Activated T-cell treated with anti-CD3 and anti-CD28 coated beads, Interleukin-2, amount 50 U/mL, for 4 hours (primary cell): ENCODE measurements at places on chromosomes 12 and 14. TPM values are rescaled to one million over a fixed set of nuclear protein-coding genes. Genes with fewer than 3 reads are reported as not detected.

DNA sequence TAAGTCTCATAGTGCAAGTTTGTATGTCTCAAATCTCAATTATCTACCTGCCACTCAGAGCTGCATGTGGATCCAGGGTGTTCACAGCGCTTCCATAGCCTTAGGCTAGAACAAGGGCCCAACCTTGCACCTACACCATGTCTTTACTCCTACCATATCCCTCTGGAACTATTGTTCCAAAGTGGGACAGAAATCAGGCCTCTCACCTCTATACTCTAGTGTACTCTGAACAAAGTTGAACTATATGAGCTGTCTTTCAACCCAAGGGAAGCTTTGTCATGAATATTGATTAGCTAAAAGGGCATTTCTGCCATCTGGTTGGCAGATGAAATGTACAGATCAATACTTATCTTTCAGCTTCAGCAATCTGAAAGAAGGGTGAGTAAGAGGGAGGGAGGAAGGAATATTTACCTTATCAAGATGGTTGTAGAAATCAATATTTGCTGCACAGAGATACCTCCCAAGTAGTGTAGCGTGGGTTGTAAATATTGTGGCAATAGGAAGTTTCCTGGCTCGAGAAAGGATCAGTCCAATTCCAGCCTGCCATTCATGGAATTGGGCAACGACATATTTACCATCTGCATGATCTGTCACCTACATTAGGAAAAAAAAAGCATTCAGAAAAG lies 30.8 kb downstream of the GYS2 start:
- DNase-seq, result no peak

DNA sequence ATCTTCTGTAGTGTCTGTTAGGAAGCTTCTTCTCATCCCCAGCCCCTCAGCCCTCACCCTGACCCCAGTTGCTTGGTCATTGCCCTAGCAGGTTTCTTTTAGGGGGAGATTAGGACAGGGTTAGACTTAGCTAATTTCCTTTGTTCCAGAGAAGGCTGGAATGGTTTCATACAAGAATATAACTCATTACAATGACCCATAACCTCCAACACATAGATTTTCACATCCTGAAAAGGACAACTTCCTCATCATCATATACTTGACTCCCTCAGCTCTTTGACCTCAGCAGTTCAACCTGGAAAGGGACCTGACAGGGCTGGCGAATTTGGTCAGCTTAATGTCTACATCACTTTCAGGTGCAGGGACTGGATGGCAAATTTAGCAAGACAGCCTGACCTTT lies 8.0 kb upstream of the BHLHE41 start:
- no peak for DNase-seq

DNA sequence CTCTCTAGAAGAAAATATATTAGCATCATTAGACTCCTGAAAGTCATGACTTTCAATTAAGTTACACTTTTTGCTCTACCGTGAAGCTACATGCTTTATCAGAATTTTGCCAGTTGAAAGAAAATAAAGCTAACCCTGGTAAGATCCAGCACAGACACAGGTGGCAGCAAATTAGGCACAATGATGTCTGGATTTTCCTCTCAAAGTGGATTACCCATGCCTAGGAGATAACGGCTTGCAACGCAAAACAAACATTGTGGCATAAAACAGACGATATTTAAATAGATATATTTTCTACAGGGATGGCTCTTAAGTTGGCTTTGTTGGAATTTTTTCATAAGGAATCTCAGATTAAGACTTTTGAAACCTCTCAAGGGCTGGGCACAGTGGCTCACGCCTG lies 33.4 kb downstream of the BCAT1 start:
- no peak for DNase-seq

GRCh38 chr14:53938136-53938837 lies 18.3 kb downstream of the BMP4 start:
- no peak for DNase-seq

DNA sequence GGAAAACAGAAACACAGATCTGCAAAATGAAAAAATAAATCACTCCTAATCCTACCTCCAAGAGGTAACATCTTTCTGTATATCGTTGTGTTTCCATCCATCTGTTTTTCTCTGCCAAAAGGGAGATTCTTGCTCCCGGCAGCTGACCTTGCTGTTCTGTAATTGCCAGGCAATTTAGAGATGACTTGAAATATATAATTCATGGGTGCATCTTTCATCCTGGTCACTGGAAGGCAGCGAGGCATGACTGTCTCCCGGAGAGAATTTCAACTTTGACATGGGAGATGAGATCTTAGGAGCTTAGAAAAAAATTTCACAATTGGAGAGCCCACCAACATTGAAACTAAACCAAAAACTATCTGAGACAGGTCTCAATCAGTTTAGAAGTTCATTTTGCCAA lies 53.0 kb downstream of the WSCD2 start:
- no peak for DNase-seq

DNA sequence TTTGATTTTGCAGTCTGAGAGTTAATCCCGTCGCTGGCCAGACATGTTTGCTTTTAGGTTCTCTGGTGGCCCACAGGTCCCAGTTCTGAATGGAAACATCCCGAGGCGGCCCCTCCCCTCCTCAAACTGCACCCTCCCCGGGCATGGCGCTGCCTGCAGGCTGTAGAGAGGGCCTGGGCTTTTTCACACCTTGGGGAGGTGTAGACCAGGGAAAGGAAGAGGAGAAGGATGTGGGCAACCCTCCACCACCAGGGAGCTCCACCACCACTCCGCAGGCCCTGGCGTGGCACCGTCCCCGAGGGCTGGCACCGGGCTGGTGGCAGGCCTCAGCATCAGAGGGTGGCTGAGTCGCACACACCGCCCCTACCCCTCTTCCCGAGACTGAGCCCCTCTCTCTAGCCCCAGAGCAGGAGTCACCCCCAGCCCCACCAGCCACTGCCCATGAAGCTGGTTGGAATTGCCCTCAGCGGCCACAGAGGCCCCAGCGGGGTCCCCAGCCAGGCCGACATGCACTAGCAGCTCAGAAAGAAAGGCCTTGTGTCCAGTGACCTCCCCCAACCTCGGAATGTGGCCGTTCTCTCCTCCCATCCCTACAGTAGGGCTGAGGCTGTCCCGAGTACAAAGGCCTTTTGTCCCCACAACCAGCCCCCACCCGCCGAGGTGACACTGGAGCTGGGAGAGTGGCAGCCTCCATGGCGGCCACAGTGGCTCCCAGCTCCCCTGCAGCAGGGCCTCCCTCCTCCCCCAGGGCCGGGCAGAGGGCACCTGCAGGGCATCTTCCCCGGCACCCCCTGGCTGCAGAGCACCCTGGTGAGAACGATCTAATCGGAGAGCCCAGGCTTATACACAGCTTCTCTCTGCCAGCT lies 23.5 kb upstream of the INF2 start:
- peak; percentile 40 for DNase-seq

GRCh38 chr12:110005319-110005973 lies 6.2 kb downstream of the ANKRD13A start:
- no peak for DNase-seq

- DNase-seq, result no peak
These were observed 5.0 kb upstream of the HOXC9 start for GRCh38 chr12:53995002-53995377.

GRCh38 chr14:21735639-21736307 lies 62.2 kb upstream of the OR4E1 start:
- DNase-seq, result no peak

DNA sequence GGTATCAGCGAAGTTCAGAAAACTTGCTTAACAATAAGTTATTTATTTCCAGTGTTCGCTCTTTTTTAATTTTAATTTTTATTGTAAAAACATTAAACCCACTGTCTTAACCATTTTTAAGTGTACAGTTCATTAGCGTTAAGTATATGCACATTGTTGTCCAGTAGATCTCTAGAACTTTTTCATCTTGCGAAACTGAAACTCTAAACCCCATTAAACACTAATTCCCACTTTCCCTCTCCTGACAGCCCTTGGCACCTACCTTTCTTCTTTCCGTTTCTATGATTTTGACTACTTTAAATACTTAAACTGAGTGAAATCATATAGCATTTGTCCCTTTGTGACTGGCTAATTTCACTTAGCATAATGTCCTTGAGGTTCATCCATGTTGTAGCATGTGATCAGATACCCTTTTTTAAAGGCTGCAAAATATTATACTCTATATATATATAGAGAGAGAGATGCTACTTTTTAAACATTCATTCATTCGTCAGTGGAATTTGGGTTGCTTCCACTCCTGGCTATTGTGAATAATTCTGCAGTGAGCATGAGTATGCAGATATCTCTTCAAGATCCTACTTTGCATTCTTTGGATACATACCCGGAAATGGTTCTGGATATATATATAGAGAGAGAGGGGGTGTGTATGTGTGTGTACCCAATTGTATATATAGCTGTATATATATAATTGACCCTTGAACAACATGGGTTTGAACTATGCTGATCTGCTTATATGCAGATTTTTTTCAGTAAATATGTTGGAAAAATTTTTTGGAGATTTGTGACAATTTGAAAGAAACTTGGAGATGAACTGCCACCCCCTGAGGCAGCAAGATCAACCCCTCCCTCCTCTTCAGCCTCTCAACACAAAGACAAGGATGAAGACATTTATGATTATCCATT lies 74.7 kb upstream of the EVL start:
- DNase-seq, result no peak

DNA sequence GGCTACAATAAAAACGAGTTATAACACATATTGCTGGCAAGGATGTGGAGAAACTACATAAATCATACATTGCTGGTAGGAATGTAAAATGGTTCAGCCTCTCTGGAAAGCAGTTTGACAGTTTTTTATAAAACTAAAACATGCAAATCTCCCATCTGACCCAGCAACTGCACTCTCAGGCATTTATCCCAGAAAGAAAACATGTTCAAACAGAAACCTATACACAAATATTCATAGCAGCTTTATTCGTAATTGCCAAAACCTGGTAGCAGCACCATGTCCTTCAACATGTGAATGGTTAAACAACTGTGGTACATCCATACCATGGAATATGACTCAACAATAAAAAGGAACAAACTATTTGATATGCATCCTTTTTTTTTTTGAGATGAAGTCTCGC lies 10.1 kb upstream of the TMCC3 start:
- no peak for DNase-seq

DNA sequence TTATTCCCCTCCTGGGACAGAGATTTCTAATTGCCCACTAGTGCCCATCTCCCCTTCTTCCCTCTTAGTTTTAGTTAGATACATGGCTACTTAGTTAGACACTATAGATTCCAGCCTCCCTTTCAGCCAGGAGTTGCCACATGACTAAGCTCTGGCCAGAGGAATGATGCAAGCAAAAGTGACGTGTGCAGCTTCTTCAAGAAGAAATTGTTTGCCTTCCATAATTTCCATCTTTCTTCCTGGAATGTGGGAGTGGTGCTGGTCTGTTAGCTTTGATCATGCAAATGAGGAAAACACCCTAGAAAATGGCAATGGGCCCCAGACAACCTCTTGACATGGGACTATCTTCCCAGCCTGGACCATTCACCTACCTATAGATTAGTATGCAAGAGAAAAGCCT lies 21.4 kb downstream of the CCDC177 start:
- no peak for DNase-seq

DNA sequence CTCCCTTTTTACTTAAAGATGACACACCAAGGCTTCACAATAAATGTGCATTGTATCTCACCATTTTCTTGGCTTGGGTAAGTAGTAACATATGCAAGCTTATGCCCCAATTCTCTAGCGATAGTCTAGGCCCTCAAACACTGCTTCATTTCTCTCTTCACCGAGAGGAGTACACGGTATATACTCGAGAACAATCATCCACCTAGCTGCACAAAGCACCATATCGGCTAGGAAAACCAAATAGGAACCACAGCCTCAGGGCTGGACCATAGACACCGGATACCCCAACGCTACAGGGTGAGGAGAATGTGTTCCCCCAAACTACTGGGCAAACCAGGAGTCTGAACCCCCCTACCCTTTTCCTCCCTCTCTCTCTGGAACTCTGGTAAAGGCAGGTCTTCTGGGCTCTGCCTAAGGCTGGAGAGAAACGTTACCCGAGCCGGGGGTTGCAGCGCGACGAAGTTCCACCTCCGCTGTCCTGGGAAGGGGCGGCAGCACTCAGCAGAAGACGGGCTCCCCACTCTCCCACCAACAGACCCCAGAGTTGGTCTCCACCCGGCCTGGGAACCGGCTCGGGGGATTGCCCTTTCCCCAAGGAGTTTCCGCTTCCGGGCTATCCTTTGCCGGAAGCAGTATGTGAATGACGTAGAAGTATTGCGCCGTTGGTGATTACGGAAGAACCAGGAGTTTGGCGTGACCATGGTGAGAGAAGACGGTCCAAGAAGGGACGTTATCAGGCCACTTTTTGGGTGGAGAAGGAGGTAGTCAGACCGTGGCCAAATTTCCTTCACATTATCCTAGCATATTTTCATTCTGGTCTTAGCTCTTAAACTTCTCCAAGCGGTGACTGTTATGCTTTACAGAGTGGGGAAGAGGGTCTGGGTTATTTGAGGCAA lies at the start of the genes AREL1 and FCF1:
Gene AREL1 (minus strand): TSS at position 582 of the 896 bp plus-strand sequence. CDS start 27,465 bp downstream, outside the sequence.
Gene FCF1 (plus strand): TSS at position 646 of the 896 bp plus-strand sequence. CDS start 54 bp downstream, at position 700.
- DNase-seq, result peak; percentile 67

DNA sequence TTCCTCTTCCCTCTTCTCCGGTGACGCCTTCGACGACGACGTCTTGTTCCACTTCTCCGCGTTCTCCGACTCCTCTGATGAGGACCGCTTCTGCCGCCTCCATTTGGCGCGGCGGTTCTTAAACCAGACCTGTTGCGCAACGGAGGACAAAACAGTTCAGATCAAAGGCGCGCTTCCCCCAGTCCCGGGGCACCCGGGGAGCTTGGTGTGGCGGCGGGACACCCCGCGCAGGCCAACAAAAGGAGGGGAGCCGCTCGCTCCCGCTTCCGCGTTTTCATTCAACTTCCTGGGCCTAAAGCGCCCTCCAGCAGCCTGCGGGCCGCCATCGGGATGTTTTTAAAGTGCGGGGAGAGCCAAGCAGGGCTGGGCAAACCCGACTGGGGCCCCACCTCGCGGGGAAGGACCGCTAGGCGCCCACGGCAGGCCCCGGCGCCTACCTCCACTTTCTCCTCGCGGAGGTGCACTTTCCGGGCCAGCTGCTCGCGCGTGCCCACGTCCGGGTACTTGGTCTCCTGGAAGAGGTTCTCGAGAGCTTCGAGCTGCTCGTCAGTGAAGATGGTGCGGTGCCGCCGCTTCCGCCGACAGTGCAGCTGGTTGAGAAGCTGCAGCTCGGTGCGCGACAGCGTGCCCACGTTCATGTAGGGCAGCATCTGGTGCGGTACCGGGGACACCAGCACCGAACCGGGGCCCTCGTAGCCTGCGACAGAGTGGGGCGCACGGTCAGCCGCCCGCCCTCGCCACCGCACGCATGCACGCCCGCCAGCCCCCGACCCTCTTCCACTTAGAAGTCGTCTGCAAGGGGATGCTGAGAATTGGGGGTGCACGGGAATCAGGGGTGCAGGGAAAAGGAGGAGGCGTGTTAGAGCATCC lies 1.2 kb downstream of the GSC start:
- no peak for DNase-seq

- DNase-seq, result peak; percentile 21
These were observed 755 bp upstream of the PTPN6 start for GRCh38 chr12:6950401-6950801.

Gene GRIP1
- 1.6 TPM for total RNA-seq

Gene KIF5A
- 0.68 TPM for total RNA-seq

Gene SDR9C7
- total RNA-seq, result not detected

Gene GMFB
- total RNA-seq, result 67.8 TPM

Gene TAC3
- total RNA-seq, result 0.43 TPM
